H1 (cell line): ENCODE measurements at places on chromosomes 7 and 10.
A peak's percentile ranks its signal among the peaks of the same experiment; 100 is the strongest.

- H3K27ac ChIP-seq = no peak overlapping the region
- H3K4me3 ChIP-seq = no peak overlapping the region
- H3K36me3 ChIP-seq = no peaks in the 10 kb centered on the region
- no peaks in the 10 kb centered on the region for H3K27me3 ChIP-seq
Measured at GRCh38 chr7:105769901-105770628, 106.3 kb downstream of the ATXN7L1 start.

GRCh38 chr7:98217623-98218582, 6.7 kb downstream of the BHLHA15 start:
- H3K4me1 ChIP-seq = no peaks in the 10 kb centered on the region; the same call in 1 of the 2 replicates
- no peak overlapping the region for H3K4me3 ChIP-seq
- no peaks in the 10 kb centered on the region for H3K36me3 ChIP-seq
- no peaks in the 10 kb centered on the region for H3K27me3 ChIP-seq
- H3K27ac ChIP-seq = no peak overlapping the region; the same call in 1 of the 2 replicates

GRCh38 chr10:28432210-28432676, 100.7 kb upstream of the WAC start:
- no peaks in the 10 kb centered on the region for H3K4me1 ChIP-seq
- DNase-seq = peak; percentile 39
- H3K4me3 ChIP-seq = no peak overlapping the region

GRCh38 chr7:103141753-103142404, 7.0 kb downstream of the NAPEPLD start:
- H3K4me1 ChIP-seq = peaks cover 4% of the 10 kb centered on the region
- no peak for DNase-seq
- no peak overlapping the region for H3K4me3 ChIP-seq
- H3K27me3 ChIP-seq = no peaks in the 10 kb centered on the region

DNA sequence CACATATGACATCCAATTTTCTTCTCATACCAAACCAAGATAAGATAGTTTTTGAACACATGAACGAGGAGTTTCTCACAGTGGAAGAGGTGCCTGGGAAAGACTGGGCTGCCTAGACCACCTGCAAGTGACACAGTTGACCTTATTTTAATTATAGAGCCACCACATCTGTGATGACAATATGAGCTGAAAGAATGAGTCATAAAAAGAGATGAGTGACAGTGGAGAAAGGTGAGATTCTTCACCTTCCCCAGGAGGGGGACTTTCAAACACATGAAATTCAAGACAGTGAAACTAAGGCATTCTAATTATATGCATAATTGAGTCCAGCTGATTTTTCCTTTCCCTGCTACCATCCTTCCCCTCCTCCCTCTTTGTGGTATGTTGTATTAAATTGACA, 475.5 kb downstream of the NXPH1 start:
- H3K27ac ChIP-seq = no peak overlapping the region
- H3K4me1 ChIP-seq = no peaks in the 10 kb centered on the region
- DNase-seq = no peak
- H3K36me3 ChIP-seq = no peaks in the 10 kb centered on the region

DNA sequence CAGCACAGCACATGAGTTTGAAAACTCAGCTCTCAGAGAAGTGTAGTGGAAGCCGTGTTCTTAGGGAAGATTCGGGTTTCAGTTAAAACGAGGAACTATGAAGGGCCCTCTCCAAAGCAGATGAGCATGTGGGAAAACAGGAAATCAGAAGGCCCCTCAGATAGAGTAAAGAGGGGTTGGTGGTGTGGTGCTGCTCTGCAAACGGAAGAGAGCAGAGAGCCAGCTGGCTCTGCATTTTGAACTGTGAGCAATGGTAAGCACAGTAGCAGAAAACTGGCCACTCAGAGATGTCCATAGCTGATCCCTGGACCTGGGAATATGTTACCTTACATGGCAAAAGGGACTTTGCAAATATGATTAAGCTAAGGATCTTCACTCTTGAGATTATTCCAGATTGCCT, 27.9 kb upstream of the CUL1 start:
- no peaks in the 10 kb centered on the region for H3K4me1 ChIP-seq
- H3K27me3 ChIP-seq = no peaks in the 10 kb centered on the region
- no peak for DNase-seq

GRCh38 chr10:78339251-78339650, 305.6 kb downstream of the RPS24 start:
- no peak overlapping the region for H3K4me3 ChIP-seq
- no peaks in the 10 kb centered on the region for H3K27me3 ChIP-seq
- no peak overlapping the region for H3K27ac ChIP-seq
- H3K36me3 ChIP-seq = no peaks in the 10 kb centered on the region
- H3K4me1 ChIP-seq = no peaks in the 10 kb centered on the region

- no peak for DNase-seq
- H3K36me3 ChIP-seq = no peaks in the 10 kb centered on the region
- H3K4me3 ChIP-seq = no peak overlapping the region
- H3K4me1 ChIP-seq = no peaks in the 10 kb centered on the region; the same call in 1 of the 2 replicates
- no peaks in the 10 kb centered on the region for H3K27me3 ChIP-seq
Measured at GRCh38 chr7:19318287-19318686, 173.1 kb upstream of the FERD3L start.

DNA sequence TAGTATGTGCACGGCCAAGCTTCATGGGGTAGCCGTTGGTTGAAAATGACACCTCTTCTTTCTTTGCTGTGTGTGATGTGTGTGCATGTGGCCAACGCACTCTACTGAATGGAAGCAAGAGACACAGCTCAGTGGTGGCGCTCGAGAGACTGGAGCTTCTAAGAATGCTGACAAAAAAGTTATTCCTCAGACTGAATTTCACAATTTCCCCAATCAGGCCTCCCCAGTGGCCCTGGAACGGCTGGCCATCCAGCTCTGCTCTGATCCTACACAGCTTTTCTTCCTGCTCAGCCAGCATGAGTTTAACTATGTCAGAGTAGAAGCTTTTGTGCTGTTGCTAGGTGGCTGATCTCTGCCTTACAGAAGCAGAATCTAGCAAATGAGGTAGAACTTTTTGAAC, 186.7 kb upstream of the PLXDC2 start:
- H3K27ac ChIP-seq = no peak overlapping the region
- no peaks in the 10 kb centered on the region for H3K36me3 ChIP-seq
- no peaks in the 10 kb centered on the region for H3K27me3 ChIP-seq

DNA sequence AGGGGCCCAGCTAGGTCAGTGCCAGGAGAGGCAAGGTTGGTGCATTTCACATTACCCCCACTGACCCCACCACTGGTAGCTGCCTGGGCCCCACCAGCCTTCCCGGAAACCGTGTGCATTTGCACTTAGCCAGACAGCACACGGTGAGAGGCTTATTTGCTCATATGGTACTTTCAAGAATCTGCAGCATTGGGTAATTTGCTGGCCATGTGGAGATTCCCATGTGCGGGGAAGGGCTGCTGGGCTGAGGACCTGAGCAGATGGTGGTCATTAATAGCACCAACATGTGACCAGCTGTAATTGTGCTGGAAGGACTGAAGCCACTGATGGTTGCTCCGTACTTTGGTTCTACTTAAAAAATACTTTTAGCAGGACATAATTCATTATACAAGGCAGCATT, 323.8 kb downstream of the DPP6 start:
- no peaks in the 10 kb centered on the region for H3K27me3 ChIP-seq
- H3K36me3 ChIP-seq = no peaks in the 10 kb centered on the region
- no peak overlapping the region for H3K27ac ChIP-seq

DNA sequence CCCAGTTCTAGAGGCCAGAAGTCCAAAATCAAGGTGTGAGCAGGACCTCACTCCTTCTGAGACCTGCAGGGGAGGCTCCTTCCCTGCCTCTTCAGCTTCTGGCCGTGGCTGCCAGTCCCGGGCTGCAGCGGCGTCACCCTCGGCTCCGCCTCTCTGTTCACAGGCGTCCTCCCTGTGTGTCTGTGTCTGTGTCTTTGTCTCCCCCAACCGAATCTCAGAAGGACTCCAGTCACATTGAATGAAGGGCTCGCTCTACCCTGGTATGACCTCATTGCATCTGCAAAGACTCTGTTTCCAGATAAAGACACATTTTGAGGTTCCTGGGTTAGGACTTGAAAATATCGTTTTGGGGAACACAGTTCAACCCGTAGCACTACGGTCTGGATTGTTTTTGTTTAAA, 33.1 kb upstream of the GALNT11 start:
- peaks cover 5% of the 10 kb centered on the region; the same call in 1 of the 2 replicates for H3K4me1 ChIP-seq
- peak; percentile 73 for DNase-seq
- H3K27me3 ChIP-seq = no peaks in the 10 kb centered on the region
- no peak overlapping the region for H3K4me3 ChIP-seq
- H3K36me3 ChIP-seq = no peaks in the 10 kb centered on the region

DNA sequence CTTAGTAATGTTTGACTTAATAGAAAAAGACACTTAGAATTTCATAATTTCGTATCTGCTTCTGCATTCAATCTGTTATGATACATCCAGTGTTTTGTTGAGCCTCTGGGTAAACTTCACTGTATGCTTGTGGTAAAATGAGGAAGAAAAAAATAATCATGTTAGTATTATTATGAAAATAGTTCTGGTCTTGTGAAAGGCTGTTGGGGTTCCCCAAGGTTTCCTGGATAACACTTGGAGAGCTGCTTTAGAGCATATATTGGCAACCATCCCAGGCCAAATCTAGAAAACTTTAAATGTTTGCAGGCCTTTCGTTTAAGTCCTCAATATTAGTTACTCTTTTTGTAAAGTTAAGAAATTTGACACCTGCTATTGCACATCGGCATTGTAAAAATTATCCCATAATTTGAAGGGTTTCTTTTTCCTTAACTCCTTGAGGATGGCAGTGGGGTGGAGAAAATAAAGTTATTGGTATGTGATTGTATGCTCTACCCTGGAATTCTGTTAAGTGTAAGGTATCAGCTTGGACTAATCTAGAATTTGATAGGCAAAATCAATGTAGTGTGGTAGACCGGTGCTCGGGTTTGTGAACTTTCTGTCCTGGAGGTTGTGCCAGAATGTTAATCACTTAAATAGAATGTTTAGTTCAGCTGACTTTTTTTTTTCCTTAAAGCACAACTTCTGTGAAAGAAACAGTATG, 54.5 kb downstream of the WAC start:
- no peaks in the 10 kb centered on the region; the same call in none of the 2 replicates for H3K4me1 ChIP-seq
- no peaks in the 10 kb centered on the region for H3K27me3 ChIP-seq
- H3K4me3 ChIP-seq = no peak overlapping the region
- H3K27ac ChIP-seq = no peak overlapping the region
- DNase-seq = no peak
- peaks cover 77% of the 10 kb centered on the region for H3K36me3 ChIP-seq

GRCh38 chr7:5334671-5335070, 51.9 kb downstream of the SLC29A4 start:
- no peaks in the 10 kb centered on the region for H3K27me3 ChIP-seq
- H3K4me3 ChIP-seq = no peak overlapping the region
- no peaks in the 10 kb centered on the region for H3K36me3 ChIP-seq
- no peaks in the 10 kb centered on the region for H3K4me1 ChIP-seq

DNA sequence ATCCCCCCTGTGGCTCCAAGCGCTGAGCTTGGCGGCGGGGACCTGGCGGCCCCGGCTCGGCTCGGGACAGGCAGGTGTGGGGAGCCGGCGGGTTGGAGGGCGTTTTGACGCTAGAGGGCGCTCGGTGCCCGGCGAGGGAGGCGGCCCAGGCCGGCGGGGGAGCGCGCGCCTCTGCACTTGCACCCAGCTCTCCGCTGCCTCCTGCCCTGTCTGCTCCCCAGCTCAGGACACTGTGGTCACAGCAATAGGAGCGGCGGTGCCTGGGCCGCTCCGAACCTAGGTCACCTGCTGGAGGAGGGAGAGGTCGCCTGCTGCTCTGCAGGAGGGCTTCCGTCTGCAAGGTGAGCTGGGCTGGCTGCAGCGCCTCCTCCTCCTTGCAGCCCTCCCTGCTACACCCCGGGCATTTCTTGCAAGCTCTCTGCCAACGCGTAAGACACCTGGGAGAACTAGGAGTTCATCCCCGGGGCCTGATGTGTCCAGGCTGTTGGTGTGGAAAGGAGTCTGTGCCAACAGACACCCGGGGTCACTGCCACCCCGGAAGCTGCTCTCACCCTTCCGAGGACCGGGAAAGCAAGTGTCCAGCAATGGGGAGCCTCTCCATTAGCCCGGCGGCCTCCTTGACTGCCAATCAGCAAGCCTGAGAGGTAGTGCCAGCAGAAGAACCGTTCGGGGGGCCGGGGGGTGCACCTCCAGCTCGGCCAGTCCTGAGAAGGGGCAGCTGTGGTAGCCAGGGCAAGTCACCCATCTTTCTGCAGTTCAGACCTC, 620.4 kb downstream of the GALNT17 start:
- DNase-seq = peak; percentile 53
- H3K27me3 ChIP-seq = no peaks in the 10 kb centered on the region
- H3K36me3 ChIP-seq = no peaks in the 10 kb centered on the region
- H3K4me3 ChIP-seq = peak overlapping the region; percentile 56

DNA sequence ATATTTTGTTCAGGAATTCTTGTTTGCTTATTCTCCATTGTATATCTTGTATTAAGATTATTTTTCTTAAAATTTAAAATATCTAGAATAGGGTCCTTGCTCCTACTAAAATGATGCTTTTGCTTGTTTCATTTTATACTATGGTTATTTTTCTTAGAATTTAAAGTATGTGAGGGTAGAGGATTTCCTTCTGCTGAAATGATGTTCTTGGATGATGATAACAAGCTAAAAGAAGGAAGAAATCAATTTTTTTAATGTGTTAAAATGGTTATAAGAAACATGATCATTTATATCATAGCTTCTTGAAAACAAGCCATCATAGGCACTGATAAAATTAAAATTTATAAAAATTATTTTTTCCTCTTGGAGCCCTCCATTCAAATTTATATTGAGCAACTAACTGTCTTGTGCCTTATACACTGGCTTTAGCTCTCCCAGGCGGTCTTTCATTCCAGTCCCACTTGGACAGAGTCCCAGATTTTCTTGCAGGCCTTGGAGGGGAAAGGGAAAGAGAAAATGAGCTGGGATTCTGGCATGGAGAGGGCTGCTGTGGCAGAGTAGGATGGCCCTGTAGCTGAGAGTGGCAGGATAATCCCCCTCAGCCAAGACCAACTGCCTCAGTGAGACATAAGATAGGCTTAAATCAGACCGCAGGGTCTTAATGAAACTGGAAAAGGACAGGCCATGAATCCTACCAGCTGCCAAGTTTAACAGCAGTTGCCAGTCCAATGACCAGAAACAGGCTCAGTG, 60.2 kb downstream of the DNAJB9 start:
- DNase-seq = no peak

DNA sequence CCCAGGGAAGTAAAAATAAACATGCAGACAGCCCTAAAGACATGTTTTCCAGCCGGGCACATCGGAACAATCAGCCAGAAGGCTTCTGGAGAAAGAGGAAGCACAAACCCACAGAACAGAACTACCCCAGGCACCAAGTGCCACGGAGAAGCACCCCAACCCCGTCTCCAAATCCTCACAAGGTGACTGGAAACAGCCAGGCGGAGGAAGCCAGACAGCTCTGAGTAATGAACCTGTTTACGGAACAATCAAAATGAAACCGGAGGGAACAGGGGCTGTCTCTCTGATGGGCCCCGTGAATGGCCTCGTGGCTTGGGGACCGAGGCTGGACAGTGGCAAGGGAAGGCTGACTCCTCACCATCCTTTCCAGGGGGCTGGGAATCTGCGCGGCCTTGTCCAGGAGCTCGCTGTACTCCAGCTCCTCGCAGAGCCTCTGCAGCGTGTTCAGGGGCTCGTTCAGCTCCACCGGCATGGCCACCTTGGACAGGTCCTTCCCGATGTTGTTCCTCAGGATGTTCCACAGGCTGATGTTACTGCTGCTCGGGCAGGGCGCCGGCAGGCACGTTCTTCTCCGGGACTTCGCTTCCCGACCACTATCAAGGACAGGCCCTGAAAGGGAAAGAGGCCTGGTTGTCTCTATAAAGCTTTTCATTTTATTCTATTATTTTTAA, 77.0 kb upstream of the GSDME start:
- no peaks in the 10 kb centered on the region for H3K4me1 ChIP-seq
- no peak for DNase-seq
- H3K4me3 ChIP-seq = no peak overlapping the region
- H3K27me3 ChIP-seq = no peaks in the 10 kb centered on the region
- no peaks in the 10 kb centered on the region for H3K36me3 ChIP-seq
- no peak overlapping the region for H3K27ac ChIP-seq

- no peaks in the 10 kb centered on the region for H3K36me3 ChIP-seq
- no peak overlapping the region for H3K27ac ChIP-seq
- DNase-seq = no peak
- no peaks in the 10 kb centered on the region for H3K4me1 ChIP-seq
- H3K4me3 ChIP-seq = no peak overlapping the region
- H3K27me3 ChIP-seq = peaks cover 7% of the 10 kb centered on the region
Measured at GRCh38 chr7:155349601-155350331, 52.1 kb downstream of the INSIG1 start.
